ENCODE measurements at places on chromosomes 6 and 20.

- no peak for DNase-seq
Measured at GRCh38 chr6:71268735-71269437, 19.7 kb upstream of the OGFRL1 start.

DNA sequence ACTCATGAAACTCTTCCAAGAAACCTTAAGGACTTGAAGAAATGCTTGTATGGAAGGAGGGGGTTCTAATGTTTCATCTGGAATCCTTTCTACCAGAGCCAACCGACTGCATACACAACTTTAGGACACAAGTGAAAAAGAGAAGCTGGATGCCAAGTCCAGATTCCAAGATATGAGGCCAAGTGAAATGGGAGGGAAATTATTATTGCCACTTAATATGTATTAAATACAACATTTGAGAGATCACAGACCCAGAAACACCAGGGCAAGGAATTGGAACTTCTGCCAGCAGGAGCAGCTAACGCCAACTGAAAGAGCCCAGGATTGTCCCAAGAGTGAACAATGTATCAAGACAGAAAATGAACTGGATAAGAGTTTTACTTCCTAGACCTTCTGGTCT, 144.2 kb downstream of the ARHGAP18 start:
- no peak for DNase-seq

DNA sequence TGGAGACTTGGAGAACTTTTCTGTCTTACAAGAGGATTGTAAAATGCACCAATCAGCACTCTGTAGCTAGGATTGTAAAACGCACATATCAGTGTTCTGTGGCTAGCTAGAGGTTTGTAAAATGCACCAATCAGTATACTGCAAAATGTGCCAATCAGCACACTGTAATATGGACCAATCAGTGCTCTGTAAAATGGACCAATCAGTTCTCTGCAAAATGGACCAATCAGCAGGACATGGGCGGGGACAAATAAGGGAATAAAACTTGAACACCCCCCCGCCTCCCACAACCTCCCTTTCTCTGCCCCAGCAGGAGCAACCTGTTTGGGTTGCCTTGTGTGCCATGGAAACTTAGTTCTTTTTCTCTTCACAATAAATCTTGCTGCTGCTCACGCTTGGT, 12.8 kb upstream of the RPS10 start:
- no peak for DNase-seq

- DNase-seq, result no peak
Measured at GRCh38 chr20:57282670-57283361, 16.4 kb upstream of the BMP7 start.

DNA sequence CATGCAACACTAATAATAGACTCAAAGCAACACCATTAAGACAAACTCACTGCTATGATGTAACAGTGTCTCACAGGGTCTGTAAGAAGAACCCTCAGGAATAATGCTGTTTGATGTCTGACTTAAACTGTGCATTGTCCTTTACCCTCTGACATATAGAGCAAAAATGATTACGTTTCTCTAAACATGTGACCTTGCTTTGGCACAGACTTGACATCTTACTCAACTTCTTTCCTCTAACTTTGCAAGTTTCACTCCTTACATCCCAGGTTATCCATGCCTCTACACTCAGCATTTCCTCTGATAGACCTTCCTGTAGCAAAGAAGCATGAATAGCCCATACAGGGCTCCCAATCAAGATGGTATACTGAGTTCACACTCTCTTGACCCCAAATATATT, 252.7 kb downstream of the UST start:
- no peak for DNase-seq

DNA sequence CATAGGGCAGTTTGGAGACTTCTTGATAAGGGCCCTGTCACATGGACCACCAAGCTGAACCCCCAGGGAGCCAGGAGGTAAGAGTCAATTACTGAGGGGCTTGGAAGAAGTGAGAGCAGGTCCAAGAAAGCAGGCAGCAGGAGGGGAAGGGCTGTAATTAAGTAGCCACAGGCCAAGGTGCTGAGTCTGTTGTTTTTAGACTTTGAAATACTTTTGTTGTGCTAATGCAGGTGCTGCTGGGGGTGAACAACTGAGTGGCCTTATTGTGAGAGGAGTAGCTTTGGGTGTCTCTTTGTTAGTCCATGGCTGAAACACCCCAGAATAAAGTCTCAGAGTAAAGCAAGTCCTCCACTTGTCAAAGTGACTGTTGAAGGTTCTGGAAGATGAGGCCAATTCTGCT, 267.0 kb upstream of the SUPT3H start:
- no peak for DNase-seq

- no peak for DNase-seq
Measured at GRCh38 chr6:14094721-14095120, 22.9 kb upstream of the CD83 start.

GRCh38 chr20:37007898-37008649, 56.6 kb upstream of the SAMHD1 start:
- DNase-seq, result peak; percentile 74

DNA sequence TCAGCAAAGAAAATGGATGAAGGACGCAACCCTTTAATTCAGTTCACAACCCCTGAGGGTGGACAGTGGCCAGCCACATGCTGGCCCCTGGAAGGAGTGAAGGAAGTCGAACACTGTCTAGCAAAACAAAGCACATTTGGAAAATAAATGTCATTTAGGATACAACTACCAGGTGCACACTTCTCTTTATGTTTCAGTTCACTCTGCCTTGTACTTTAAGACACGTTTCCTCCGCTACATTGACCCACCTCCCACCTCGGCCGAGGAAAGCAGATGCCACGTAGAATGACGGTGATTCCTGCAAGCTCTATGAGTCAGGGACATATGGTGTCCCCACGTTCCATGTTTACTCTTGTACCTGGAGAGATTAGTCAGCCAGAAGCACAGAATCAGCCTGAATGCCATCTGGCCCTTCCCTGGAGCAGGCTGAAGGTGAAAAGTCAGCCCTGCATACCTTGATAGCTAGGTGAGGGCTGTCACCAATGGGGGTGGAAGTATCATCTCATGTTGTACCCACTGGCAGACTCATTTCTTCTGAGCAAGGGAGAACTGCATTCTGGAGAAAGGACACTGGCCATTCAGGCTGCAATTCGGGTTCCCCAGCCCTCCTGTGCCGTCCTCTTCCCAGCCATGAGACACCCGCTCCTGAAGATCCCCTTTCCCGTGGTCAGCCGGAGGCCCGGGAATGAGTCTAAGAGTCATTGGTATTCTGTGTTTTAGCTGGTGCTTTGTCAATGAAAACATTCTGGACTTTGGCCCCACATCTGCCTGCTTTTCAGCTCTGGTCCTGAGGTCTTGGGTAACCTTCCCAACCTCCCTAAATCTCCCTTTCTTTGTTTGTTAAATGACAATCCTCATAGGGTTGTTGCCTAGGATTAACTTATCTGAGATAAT, 60.6 kb downstream of the FOXA2 start:
- DNase-seq, result no peak

- DNase-seq, result no peak
Measured at GRCh38 chr6:138785079-138785478, 10.8 kb upstream of the ECT2L start.

GRCh38 chr20:17029698-17030097, 197.1 kb upstream of the PCSK2 start:
- DNase-seq, result no peak

DNA sequence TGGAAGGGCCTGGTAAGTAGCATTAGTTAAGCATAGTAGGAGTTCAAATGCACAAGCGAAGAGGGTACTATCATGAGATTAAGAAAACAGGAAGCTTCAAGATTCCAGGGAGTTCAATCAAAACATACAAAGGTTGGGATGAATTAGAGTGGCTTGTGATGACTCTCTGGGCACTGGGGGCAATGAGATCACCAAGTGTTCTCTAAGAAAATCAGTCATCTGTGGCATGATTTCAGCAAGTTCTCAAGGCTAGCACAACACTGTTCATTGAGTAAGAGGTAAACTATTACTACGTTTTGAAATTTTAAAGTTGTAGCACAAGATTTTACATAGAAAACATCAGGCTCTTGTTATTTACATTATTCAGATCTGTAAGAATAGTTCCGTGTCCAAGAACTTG, 139.7 kb upstream of the FLRT3 start:
- DNase-seq, result no peak

GRCh38 chr6:37688078-37688850, 9.4 kb downstream of the MDGA1 start:
- no peak for DNase-seq

DNA sequence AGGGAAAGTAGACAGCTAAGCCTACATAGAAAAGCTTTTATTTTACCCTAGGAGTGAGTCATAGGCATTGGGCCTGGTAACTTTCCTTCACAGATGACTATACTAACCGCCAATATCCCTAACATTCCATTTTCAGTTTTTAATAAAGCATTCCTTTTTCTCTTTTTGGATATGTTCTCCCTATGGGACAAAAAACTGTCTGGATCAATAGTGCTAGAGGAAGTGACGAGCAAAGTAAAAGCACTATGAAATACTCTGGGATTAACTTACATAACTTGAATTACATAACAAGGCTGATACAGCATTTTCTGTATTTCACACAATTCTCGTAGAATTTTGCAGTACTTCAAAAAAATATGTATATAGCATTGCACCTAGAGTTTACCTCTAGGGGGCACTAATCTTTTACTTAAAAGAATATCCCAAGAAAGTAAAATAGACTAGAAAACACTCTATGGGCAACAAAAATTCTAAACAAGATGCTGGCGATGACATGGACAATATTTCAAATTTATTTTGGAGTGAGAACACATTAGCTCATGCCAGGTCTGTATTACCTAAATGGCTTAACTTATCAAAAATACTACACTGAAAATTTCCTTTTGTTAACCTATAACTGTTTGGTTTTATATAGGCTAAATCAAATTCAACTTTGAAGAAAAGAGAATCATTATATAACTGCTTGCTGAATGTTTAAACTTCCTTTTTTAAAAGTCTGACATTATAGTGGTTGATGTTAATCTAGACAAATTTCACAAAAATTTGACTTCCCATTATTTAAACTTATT, 66.3 kb upstream of the DST start:
- peak; percentile 78 for DNase-seq

GRCh38 chr20:36821964-36822437, 48.4 kb upstream of the DSN1 start:
- no peak for DNase-seq

GRCh38 chr6:134015719-134016557, 36.5 kb downstream of the SLC2A12 start:
- DNase-seq, result no peak

DNA sequence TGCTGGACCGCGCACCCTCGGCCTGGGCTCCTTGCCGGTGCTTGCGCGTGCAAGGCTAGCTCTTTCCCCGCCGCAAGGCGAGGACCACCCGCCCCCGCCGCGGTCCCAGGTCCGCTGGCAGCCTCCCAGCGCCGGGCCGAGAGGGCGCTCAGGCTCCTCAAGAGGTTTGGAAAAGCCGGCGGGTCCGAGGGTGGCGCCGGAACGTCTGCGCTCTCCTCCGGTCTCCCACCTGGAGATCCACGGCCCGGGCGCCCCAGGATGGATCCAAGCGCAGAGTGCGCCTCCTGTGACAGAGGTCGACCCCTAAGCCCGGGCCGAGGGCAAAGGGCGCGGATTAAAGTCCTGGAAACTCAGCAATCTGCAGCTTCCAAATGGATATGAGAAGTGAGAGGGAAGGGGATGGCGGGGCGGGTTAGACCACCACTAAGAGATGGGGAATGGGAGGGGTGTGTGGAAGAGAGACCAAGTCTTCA, 575 bp upstream of the MICAL1 start:
- DNase-seq, result no peak

DNA sequence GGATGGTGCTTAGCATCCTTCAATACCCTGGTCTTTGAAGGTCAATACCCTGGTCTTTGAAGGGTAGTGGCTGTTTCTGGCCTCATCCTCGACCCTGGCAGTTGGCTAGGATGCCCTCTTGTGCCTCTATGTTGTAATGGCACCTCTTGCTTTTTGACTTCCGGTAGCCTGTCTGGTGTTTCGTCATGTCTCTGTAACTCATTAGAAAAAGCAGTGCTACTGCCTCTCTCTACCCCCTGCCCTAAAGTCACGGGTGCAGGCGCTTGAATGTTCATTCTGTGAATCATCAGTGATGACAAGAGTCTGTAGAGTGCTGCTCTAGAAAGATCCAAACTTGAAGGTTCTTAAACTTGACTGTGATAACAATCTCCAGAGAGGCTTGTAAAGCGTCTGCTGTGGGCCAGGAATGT, 28.3 kb downstream of the RSPO4 start:
- DNase-seq, result peak; percentile 82

- DNase-seq, result no peak
Measured at GRCh38 chr6:453152-453551, 61.6 kb downstream of the IRF4 start.

GRCh38 chr6:21438237-21438985, 155.1 kb upstream of the SOX4 start:
- peak; percentile 83 for DNase-seq

GRCh38 chr20:25461786-25462545, 54.5 kb downstream of the GINS1 start:
- peak; percentile 30 for DNase-seq

DNA sequence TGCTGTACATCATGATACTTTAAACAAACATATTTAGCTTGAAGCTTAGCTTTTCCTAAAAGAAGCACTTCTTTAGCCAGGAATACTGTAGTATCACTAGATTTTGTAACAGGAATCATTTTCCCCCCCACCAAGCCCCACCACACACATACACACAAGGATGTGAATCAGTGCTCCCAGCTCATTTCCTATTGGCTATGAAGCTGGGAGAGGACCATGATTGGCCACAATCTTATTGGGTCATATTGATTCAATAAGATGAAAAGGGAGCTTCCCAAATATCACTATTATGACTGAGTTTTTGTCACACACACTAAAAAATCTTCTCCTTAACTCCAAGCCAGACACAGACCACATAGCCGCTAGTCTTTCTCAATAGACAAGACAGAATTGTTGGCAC, 140.5 kb upstream of the TNFAIP3 start:
- DNase-seq, result no peak

DNA sequence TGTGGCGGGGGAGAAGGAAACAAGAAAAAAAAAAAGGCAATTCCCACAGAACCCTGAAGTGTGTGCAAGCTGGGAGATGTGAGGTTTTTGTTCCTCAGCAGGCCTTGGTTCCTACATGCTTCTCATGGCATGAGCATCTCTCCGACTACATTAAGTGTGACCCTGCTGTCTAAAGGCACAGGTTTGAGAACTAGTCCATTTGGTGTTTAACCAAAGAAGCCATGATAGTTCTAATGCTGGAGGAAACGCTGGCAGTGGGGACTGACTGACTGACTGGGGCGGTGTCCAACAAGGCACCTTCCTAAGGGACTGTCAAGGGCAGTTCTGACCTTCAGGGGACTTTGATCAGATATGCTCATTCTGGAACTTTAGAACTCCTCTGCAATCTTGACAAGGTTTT, 3.8 kb downstream of the TXNDC5 start:
- DNase-seq, result no peak

Data from NB4 (cell line).